Bronchial smooth muscle cell (primary cell): ENCODE measurements at places on chromosomes 2 and 18. TPM values are rescaled to one million over a fixed set of nuclear protein-coding genes. Genes with fewer than 3 reads are reported as not detected.

The OSR1 gene
- 9.7 and 27.0 TPM in 2 replicates for total RNA-seq

The LOXL3 gene
- total RNA-seq, result 23.6 and 30.0 TPM in 2 replicates

The HAAO gene
- total RNA-seq, result 1.6 and 12.2 TPM in 2 replicates

The HK2 gene
- total RNA-seq, result 16.9 and 20.6 TPM in 2 replicates

The CAVIN2 gene
- 9.7 and 25.4 TPM in 2 replicates for total RNA-seq

The ANKRD30B gene
- total RNA-seq, result under 0.01 TPM in 1 of 2 replicates, not detected in the other

The TFCP2L1 gene
- not detected in 2 replicates for total RNA-seq

The UGT1A10 gene
- not detected in 2 replicates for total RNA-seq

The ME2 gene
- 19.2 and 24.1 TPM in 2 replicates for total RNA-seq

The ACMSD gene
- total RNA-seq, result not detected in 2 replicates

The SCYGR8 gene
- not detected in 2 replicates for total RNA-seq

The LHCGR gene
- not detected in 2 replicates for total RNA-seq

The TLK1 gene
- total RNA-seq, result 15.3 and 17.8 TPM in 2 replicates

The HOXD12 gene
- total RNA-seq, result not detected in 2 replicates

The DOCK10 gene
- total RNA-seq, result 15.1 and 29.5 TPM in 2 replicates

The GALR1 gene
- not detected in 2 replicates for total RNA-seq

The VIL1 gene
- not detected in 2 replicates for total RNA-seq

The ASXL2 gene
- total RNA-seq, result 4.3 and 7.4 TPM in 2 replicates

The PER2 gene
- 2.0 and 3.7 TPM in 2 replicates for total RNA-seq

The GALNT3 gene
- total RNA-seq, result 0.16 and 0.17 TPM in 2 replicates

The SPIRE1 gene
- 12.3 and 14.2 TPM in 2 replicates for total RNA-seq

The AQP4 gene
- total RNA-seq, result not detected in 2 replicates

The NPHP1 gene
- total RNA-seq, result 5.5 and 5.7 TPM in 2 replicates

The FAHD2A gene
- total RNA-seq, result 22.2 and 22.7 TPM in 2 replicates

The ASIC4 gene
- 0.09 and 0.16 TPM in 2 replicates for total RNA-seq

The CPLX4 gene
- not detected in 2 replicates for total RNA-seq

The XIRP2 gene
- under 0.01 TPM in 1 of 2 replicates, not detected in the other for total RNA-seq

The KIAA2012 gene
- total RNA-seq, result not detected in 2 replicates

The TTR gene
- total RNA-seq, result not detected in 2 replicates
